ENCODE measurements at places on chromosomes 16 and 17. TPM values are rescaled to one million over a fixed set of nuclear protein-coding genes. Genes with fewer than 3 reads are reported as not detected.

VASN gene
- 17.4 TPM for total RNA-seq

CMTM1 gene
- total RNA-seq: 8.1 TPM

HASPIN gene
- 0.68 TPM for total RNA-seq

EVPL gene
- total RNA-seq: 36.8 TPM

GPRC5C gene
- total RNA-seq: 58.2 TPM

PIPOX gene
- total RNA-seq: 1.3 TPM

THOC6 gene
- total RNA-seq: 26.8 TPM

TPSD1 gene
- total RNA-seq: 9.6 TPM

PRR35 gene
- total RNA-seq: not detected

C1QTNF1 gene
- 24.9 TPM for total RNA-seq

EPX gene
- total RNA-seq: not detected

HOXB8 gene
- 0.21 TPM for total RNA-seq

TOP2A gene
- 6.7 TPM for total RNA-seq

DNA sequence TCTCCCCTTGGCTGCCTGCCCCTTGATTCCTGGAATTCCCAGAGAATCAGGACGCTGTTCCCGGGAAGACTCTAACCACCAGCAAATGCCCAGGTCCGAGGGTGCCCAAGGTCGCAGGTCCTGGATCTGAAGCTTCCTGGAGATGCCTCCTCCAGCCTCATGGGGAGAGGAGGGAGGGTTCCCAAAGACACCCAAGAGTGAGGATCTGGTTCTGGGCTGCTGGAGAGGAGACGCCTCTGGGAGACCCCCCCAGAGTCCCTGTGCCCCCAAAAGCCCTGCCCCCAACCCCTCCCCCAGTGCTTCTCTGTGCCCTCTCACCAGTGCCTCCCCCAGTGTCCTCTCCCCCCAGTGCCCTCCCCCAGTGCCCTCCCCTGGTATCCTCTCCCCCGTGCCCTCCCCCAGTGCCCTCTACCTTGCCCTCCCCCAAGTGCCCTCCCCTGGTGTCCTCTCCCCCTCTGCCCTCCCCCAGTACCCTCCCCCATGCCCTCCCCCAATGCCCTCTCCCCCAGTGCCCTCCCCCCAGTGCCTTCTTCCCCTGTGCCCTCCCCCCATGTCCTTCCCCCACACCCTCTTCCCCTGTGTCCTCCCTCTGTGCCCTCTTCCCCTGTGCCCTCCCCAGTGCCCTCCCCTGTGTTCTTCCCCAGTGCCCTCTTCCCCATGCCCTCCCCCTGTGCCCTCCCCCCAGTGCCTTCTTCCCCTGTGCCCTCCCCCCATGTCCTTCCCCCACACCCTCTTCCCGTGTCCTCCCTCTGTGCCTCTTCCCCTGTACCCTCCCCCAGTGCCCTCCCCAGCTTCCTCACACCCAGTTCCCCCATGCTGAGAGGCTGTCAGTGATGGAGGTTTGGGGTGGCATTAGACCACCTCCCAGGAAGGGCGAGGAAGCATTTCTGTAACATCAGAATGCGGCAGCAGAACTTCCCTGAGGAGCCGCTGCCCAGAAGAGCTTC is 6.3 kb upstream of the SECTM1 start:
- H3K36me3 ChIP-seq: no peaks in the 10 kb centered on the region
- peak overlapping the region; percentile 34 for H3K4me3 ChIP-seq
- no peaks in the 10 kb centered on the region for H3K27me3 ChIP-seq
- H3K27ac ChIP-seq: peak overlapping the region; percentile 69

DNA sequence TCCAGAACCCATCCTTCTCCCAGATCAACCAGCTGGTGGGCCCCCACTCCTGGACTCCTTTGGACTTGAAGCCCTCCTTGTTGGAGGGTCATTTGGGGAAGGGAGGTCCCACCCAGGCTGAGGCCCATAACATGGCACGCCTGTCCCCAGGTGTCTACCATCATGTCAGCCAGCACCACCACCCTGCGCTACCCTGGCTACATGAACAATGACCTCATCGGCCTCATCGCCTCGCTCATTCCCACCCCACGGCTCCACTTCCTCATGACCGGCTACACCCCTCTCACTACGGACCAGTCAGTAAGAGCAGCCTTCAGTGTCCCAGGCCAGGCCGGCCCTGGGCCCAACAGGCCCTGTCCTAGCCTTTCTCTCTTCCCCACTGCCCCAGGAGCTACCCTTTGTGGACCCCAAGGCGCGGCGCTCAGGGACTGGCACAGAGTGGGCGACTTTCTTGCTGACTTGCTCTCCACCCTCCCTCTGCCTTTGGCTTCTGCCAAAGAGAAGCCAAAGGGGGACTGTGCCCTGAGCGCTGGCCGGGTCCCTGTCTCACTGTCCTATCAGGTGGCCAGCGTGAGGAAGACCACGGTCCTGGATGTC is 4.3 kb downstream of the TUBG1 start:
- H3K27me3 ChIP-seq: no peaks in the 10 kb centered on the region
- peaks cover 19% of the 10 kb centered on the region for H3K4me1 ChIP-seq
- peaks cover 45% of the 10 kb centered on the region for H3K36me3 ChIP-seq
- H3K27ac ChIP-seq: no peak overlapping the region

DNA sequence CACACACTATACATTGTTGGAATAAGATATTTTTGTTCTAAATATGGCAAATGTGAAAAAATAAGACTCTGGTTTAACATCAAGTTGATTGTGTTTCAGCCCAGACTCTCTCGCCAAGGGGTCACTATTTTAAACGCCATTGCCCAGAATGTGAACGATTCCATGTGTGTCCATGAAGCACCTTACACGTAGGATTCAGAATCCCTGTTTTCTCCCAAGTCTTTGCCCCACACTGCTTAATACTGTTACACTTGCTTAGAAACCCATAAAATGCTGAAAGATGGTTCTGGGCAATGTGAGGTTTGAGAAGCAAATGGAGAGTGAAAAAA is 7.7 kb downstream of the HS3ST3B1 start:
- H3K4me3 ChIP-seq: peak overlapping the region; percentile 56
- no peak for DNase-seq
- H3K27me3 ChIP-seq: peaks cover 52% of the 10 kb centered on the region

DNA sequence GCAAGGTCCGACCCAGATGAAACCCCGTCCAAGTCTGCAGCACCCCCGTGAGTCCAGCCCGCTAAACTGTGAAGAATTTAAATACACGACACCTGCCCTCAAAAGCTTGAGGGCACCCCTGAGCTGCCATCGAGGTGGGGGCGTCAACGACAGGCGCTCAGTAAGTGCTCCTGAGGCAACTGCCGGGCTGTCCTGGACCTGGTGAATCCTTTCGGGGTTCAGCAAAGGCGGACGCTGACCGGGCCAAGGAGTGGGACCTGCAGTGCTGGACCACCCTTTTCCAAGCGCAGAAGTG is 512 bp upstream of the ENDOV start:
- H3K4me1 ChIP-seq: peaks cover 25% of the 10 kb centered on the region
- no peak for DNase-seq
- peak overlapping the region; percentile 99 for H3K4me3 ChIP-seq
- no peaks in the 10 kb centered on the region for H3K27me3 ChIP-seq
- peaks cover 18% of the 10 kb centered on the region for H3K36me3 ChIP-seq

GRCh38 chr16:82658796-82659195 is 32.0 kb downstream of the CDH13 start:
- no peak overlapping the region for H3K4me3 ChIP-seq
- H3K36me3 ChIP-seq: no peaks in the 10 kb centered on the region
- no peak overlapping the region for H3K27ac ChIP-seq
- H3K27me3 ChIP-seq: no peaks in the 10 kb centered on the region

DNA sequence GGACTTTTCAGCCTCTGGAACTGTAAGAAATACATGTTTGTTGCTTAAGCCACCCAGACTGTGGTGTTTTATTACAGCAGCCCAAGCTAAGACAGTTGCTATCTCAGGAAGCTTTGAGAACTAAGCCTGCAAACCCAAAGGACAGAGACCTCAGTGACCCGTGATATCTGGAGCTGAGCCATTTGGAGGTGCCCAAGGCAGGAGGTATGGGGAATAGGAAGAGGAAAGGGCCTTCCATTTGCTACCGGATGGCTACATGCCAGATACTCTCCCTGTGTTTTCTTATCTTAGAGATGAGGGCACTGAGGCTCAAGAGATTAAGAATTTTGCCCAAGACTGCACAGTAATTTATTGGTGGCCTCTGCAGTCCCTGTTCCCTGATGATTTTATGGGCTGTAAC is 622.1 kb upstream of the CDH5 start:
- no peak overlapping the region for H3K4me3 ChIP-seq
- no peaks in the 10 kb centered on the region for H3K27me3 ChIP-seq
- DNase-seq: no peak
- H3K4me1 ChIP-seq: no peaks in the 10 kb centered on the region

DNA sequence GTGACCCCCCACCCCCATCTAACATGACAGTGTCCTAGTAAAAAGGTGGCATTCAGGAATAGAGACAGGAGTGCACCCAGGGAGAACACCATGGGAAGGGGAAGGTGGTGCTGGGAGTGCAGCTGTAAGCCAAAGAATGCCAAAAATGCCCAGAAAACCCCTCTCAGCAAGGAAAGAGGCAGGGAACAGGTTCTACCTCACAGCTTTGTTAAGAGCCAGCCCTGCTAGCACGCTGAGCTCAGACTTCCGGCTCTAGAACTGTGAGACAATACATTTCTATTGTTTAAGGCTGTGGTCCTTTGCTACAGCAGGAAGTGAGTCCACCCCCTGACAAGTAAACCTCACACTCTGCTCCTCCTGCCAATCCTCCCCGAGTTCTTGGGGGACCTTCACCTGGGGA is 302.4 kb upstream of the N4BP1 start:
- no peaks in the 10 kb centered on the region for H3K36me3 ChIP-seq
- no peak for DNase-seq
- no peak overlapping the region for H3K27ac ChIP-seq
- H3K4me1 ChIP-seq: no peaks in the 10 kb centered on the region
- H3K27me3 ChIP-seq: no peaks in the 10 kb centered on the region

- no peak for DNase-seq
- H3K27me3 ChIP-seq: no peaks in the 10 kb centered on the region
- no peak overlapping the region for H3K4me3 ChIP-seq
- no peak overlapping the region for H3K27ac ChIP-seq
Observed at GRCh38 chr16:74734361-74735161, 33.9 kb upstream of the MLKL start.

DNA sequence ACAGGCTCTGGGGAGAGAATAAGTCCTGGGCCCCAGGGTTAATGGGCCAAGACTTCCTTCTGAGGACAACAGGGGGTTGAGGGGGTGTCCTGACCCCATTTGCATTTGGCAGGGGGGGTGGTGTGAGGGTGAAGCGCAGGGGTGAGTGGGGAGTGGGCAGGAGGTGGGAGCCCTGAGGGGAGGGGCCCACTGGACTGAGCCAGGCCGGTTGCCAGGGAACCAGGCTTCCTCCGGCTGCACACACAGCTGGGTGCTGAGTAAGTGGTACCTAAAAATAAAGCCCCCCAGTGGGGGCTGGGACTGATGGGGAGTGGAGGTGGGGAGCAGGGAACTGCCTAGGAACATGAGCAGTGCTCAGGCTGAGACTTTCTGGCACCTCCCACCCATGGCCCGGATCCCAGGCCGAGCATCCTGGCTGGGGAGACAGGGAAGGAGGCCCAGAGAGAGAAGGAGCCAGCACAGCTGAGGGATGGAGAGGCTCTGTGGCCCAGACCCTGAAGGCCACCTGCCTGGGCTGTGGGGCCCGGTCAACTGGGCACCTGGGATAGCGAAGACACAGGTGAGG is 7.5 kb upstream of the RASD1 start:
- H3K27me3 ChIP-seq: no peaks in the 10 kb centered on the region
- H3K4me3 ChIP-seq: no peak overlapping the region
- no peaks in the 10 kb centered on the region for H3K4me1 ChIP-seq
- H3K27ac ChIP-seq: no peak overlapping the region
- DNase-seq: peak; percentile 31
- H3K36me3 ChIP-seq: no peaks in the 10 kb centered on the region

- peak overlapping the region; percentile 98 for H3K27ac ChIP-seq
- no peaks in the 10 kb centered on the region for H3K27me3 ChIP-seq
- peak overlapping the region; percentile 50 for H3K4me3 ChIP-seq
- no peak for DNase-seq
- peaks cover 18% of the 10 kb centered on the region for H3K4me1 ChIP-seq
- H3K36me3 ChIP-seq: no peaks in the 10 kb centered on the region
Observed at GRCh38 chr16:28495795-28496749, 1.6 kb downstream of the APOBR start.

GRCh38 chr17:18896947-18897346 is 39.0 kb downstream of the PRPSAP2 start:
- DNase-seq: no peak
- H3K4me3 ChIP-seq: no peak overlapping the region

GRCh38 chr17:51725185-51725584 is 433.3 kb downstream of the CA10 start:
- H3K27ac ChIP-seq: no peak overlapping the region
- H3K27me3 ChIP-seq: no peaks in the 10 kb centered on the region
- no peak overlapping the region for H3K4me3 ChIP-seq
- no peaks in the 10 kb centered on the region for H3K4me1 ChIP-seq
- no peak for DNase-seq

DNA sequence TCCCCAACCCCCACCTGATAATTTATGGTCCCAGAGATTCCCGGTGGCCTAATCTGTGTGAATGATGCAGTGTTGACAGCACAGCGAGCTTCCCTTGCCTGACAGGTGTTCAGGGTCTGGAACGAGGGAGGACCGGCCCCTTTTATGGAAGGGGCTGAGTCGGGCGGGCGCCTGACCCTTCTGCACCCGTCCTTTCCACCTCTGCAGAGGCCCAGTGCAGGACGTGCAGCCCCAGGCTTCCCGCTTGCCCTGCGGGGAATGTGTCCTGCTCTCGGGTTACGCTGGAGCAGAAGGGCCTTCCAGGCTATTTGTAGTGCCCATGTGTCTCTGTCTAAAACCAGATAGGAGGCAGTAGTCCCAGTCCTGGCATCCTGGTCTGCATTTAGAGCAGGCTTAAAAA is 16.2 kb downstream of the SMTNL2 start:
- no peak for DNase-seq
- H3K27ac ChIP-seq: no peak overlapping the region
- no peak overlapping the region for H3K4me3 ChIP-seq
- H3K36me3 ChIP-seq: no peaks in the 10 kb centered on the region

DNA sequence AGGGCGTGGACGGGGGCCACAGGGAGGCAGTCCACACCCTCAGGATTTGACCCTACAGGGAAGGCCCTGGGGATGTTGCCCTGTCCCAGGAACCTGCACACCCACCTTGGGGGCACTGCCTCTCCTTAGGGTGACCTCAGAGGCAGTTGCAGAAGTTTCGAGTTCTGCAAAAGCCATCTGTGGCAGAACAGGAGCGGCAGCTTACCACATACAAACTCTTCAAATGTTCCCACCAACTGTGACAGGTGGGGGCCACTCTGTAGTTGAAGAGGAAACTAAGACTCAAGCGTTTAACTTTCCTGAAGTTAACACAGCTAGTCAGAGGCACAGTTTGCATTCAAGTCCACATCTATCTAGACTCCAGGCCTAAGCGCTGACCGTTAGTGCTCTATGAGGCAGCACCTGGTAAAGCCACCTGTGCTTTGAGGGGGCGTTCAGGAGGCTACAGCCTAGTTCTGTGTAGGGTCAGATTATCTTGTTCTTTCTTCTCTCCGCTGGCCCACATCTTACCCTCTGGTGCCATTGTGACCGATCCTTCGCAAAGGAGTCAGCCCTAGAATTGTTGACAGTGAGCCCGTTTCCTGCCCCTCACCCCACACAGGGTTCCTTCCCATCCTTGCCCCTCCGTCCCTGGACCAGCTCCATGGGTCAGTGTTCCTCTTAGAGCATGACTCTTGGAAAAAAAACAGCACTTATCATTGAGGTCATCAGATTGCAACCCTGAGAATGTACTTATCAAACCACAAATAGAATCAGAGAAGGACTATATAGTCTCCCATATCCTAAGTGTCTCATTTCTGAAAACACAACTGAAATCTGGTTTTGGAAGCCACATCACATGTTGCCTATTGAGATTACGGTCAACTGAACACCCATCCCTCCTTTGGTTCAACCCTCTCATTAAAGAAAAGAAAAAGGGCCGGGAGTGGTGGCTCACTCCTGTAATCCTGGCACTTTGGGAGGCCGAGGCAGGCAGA is 45.4 kb downstream of the CDH1 start:
- no peaks in the 10 kb centered on the region for H3K36me3 ChIP-seq
- DNase-seq: no peak
- H3K4me1 ChIP-seq: peaks cover 31% of the 10 kb centered on the region
- no peaks in the 10 kb centered on the region for H3K27me3 ChIP-seq
- H3K27ac ChIP-seq: peak overlapping the region; percentile 31

Measured in lower lobe of right lung (tissue), 2 donors.